ENCODE measurements at places on chromosomes 2 and 18. TPM values are rescaled to one million over a fixed set of nuclear protein-coding genes. Genes with fewer than 3 reads are reported as not detected.

GRCh38 chr2:237184192-237184918, 98.7 kb downstream of the COPS8 start:
- no peak overlapping the region for H3K27ac ChIP-seq
- H3K4me1 ChIP-seq, result no peaks in the 10 kb centered on the region
- no peak overlapping the region for H3K4me3 ChIP-seq

The OTOF gene
- 11.7 TPM for total RNA-seq

DNA sequence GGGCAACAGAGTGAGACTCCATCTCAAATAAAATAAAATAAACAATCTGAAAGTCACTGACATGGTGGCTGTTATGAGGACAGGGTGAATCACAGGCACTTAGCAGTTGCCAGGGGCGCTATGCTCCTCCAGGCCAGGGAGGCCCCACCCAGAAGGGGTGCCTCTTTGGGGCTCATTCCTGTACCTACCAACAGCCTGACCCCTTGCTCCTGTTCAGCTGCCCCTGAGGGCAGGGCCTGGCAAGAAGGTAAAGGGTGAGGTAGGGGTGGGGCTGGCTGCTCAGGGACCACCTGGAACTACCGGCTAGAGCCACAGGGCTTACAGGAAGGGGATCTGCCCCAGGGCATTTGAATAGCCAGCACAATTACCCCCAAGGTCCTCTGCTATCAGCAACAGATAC, 60.3 kb downstream of the INPP5D start:
- peak overlapping the region; percentile 31 for H3K27ac ChIP-seq
- peaks cover 36% of the 10 kb centered on the region for H3K4me1 ChIP-seq
- H3K4me3 ChIP-seq, result no peak overlapping the region
- no peaks in the 10 kb centered on the region for H3K27me3 ChIP-seq
- DNase-seq, result no peak

DNA sequence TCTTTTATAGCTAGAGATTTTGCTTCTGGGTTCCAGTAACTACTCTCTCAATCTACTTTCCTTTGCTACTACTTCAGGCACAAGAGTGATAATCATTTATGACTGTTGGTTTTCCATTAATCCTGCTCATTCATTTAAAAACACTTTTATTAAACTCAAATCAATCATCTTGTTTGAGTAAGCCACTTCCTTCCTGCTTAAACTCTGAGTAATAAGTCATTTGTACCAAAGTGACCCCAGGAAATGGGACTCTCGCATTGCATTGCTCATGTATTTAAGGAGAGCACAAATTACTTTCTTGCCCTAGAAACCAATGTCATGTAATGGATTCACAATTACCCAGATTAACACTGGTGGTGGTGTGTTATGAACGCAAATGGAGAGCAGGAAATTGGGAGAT, 270.7 kb upstream of the HNMT start:
- H3K4me3 ChIP-seq, result no peak overlapping the region
- no peaks in the 10 kb centered on the region for H3K36me3 ChIP-seq
- H3K27ac ChIP-seq, result no peak overlapping the region
- no peak for DNase-seq
- no peaks in the 10 kb centered on the region for H3K27me3 ChIP-seq

The MROH2A gene
- total RNA-seq, result not detected

The EPHA4 gene
- 28.2 TPM for total RNA-seq

The CYP1B1 gene
- total RNA-seq, result 13.8 TPM

- no peak overlapping the region for H3K27ac ChIP-seq
- peaks cover 48% of the 10 kb centered on the region for H3K27me3 ChIP-seq
- peaks cover 11% of the 10 kb centered on the region for H3K4me1 ChIP-seq
- DNase-seq, result no peak
- no peaks in the 10 kb centered on the region for H3K36me3 ChIP-seq
- H3K4me3 ChIP-seq, result no peak overlapping the region
Observed at GRCh38 chr2:121309801-121310200, 24.8 kb upstream of the TFCP2L1 start.

DNA sequence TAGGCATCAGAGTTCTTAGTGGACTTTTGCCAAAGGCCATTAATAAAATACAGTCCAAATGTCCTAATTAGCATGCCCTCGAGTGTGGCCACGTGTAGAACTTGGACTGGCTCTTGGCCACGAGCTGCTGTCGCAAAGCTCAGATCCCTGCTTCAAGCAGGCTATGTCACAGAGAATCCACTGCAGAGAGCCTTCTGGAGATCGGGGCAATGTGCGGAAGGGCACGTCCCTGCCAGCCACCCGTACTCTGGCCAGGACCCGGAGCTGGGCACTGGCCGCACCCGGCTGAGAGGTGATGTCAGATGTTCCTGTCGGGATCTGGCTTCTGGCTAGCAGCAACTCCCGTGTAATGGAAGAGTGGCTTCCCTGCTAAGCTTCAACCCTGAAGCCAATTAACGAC, 432.7 kb upstream of the ID2 start:
- H3K36me3 ChIP-seq, result peaks cover 12% of the 10 kb centered on the region
- H3K4me3 ChIP-seq, result no peak overlapping the region
- H3K27me3 ChIP-seq, result peaks cover 2% of the 10 kb centered on the region
- H3K4me1 ChIP-seq, result peaks cover 6% of the 10 kb centered on the region
- no peak for DNase-seq
- no peak overlapping the region for H3K27ac ChIP-seq

- H3K27me3 ChIP-seq, result no peaks in the 10 kb centered on the region
- H3K4me1 ChIP-seq, result no peaks in the 10 kb centered on the region
- no peak overlapping the region for H3K27ac ChIP-seq
- no peak overlapping the region for H3K4me3 ChIP-seq
Observed at GRCh38 chr2:129193961-129194360, 785.5 kb upstream of the RAB6C start.

GRCh38 chr18:13638719-13639595, 87.4 kb downstream of the FAM210A start:
- H3K36me3 ChIP-seq, result peaks cover 2% of the 10 kb centered on the region
- H3K27me3 ChIP-seq, result no peaks in the 10 kb centered on the region
- no peak overlapping the region for H3K27ac ChIP-seq
- DNase-seq, result no peak

DNA sequence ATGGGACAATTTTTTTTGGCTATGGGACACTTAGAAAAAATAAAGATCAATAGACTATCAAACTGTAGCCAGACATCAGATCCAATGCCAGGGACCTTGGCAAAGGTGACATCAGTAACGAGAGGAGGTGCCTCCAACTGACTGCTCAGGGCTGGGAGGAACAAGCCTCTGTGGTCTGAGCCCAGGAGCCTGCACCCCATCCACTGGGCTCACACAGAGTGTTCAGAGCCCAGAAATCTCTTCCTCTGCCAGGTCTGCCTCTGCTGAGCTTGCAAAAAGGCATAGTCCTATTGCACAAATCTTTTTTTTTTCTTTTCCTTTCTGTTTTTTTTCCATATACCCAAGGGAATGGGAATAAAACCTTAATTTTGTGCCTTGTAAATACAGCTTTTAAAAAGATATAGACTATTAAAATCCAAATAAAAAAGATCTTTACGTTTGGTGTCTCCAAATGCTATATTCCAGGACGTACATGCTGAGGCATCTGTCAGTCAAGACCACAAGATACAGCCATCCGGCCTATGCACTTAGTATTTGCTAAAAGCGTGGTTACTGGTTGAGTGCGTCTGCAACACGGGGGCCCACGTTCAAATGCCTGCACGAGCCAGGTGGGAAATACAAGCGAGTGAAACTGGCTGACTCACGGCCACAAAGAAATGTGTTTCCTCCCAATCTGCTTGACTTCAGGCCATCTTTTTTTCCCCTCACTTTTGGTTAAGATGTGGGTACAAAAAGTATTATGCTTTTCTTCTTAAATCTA, 7.8 kb upstream of the ARHGAP25 start:
- peak overlapping the region; percentile 87 for H3K27ac ChIP-seq
- H3K4me3 ChIP-seq, result peak overlapping the region; percentile 55
- no peaks in the 10 kb centered on the region for H3K27me3 ChIP-seq
- H3K36me3 ChIP-seq, result peaks cover 17% of the 10 kb centered on the region

GRCh38 chr2:200791905-200792304, 19.8 kb upstream of the BZW1 start:
- DNase-seq, result no peak
- H3K27me3 ChIP-seq, result peaks cover 14% of the 10 kb centered on the region
- H3K27ac ChIP-seq, result no peak overlapping the region
- no peaks in the 10 kb centered on the region for H3K36me3 ChIP-seq

GRCh38 chr18:10085416-10085815, 171.6 kb downstream of the VAPA start:
- no peak overlapping the region for H3K27ac ChIP-seq
- peaks cover 13% of the 10 kb centered on the region for H3K4me1 ChIP-seq
- no peaks in the 10 kb centered on the region for H3K27me3 ChIP-seq
- no peaks in the 10 kb centered on the region for H3K36me3 ChIP-seq
- no peak for DNase-seq

GRCh38 chr2:144521686-144522085, 1.8 kb upstream of the ZEB2 start:
- peaks cover 54% of the 10 kb centered on the region for H3K27me3 ChIP-seq
- H3K36me3 ChIP-seq, result peaks cover 2% of the 10 kb centered on the region
- H3K27ac ChIP-seq, result no peak overlapping the region
- H3K4me3 ChIP-seq, result no peak overlapping the region
- peaks cover 25% of the 10 kb centered on the region for H3K4me1 ChIP-seq
- no peak for DNase-seq

DNA sequence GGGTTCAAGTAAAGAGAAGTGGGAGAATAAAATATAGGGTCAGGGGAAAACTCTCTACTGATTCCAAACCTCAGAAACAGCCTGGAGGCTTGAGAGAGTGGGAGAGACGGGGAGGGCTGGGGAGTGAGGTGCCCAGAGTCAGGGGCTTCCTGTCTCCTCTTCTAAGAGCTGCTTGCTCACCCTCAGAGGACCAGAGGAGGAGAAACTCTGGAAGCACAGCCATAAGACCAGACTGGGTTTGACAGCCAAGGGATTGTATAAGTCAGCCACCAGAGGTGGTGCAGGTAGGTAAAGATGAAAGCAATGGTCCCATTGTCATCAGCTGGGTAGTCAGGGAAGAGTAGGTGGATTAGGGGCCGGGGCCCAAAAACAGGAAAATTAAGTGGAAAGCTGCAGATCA, 259.4 kb downstream of the TNS1 start:
- no peak for DNase-seq
- no peak overlapping the region for H3K27ac ChIP-seq
- H3K27me3 ChIP-seq, result peaks cover 4% of the 10 kb centered on the region
- H3K36me3 ChIP-seq, result no peaks in the 10 kb centered on the region

DNA sequence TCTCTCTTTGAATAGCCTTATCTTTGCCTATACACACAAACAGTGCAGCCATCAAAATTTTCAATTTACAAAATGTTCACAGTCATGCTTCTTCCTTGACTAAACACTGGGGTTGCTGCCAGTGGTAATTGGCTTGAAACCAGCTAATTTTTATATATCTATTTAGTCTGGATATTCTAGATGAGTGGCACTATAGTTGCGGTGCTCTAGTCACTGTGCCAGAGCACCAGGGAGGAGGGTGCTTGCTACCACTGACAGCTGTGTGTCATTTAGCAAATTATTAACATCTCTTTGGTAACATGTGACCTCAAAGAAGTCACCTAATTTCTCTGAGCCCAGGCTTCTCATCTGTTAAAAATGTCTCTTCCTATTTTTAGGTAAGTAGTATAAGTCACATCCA, 130.4 kb downstream of the MEIS1 start:
- H3K27ac ChIP-seq, result no peak overlapping the region
- no peak overlapping the region for H3K4me3 ChIP-seq
- peaks cover 3% of the 10 kb centered on the region for H3K27me3 ChIP-seq
- no peaks in the 10 kb centered on the region for H3K4me1 ChIP-seq
- no peak for DNase-seq
- no peaks in the 10 kb centered on the region for H3K36me3 ChIP-seq

GRCh38 chr18:51107082-51107481, 77.1 kb downstream of the SMAD4 start:
- no peak for DNase-seq
- no peaks in the 10 kb centered on the region for H3K27me3 ChIP-seq
- H3K4me3 ChIP-seq, result no peak overlapping the region
- peaks cover 16% of the 10 kb centered on the region for H3K4me1 ChIP-seq
- no peaks in the 10 kb centered on the region for H3K36me3 ChIP-seq

GRCh38 chr2:21890716-21891115, 766.9 kb downstream of the TDRD15 start:
- no peak overlapping the region for H3K4me3 ChIP-seq
- DNase-seq, result no peak
- no peaks in the 10 kb centered on the region for H3K36me3 ChIP-seq
- H3K27me3 ChIP-seq, result no peaks in the 10 kb centered on the region
- no peaks in the 10 kb centered on the region for H3K4me1 ChIP-seq

- H3K27ac ChIP-seq, result no peak within 1 kb of the TSS
- H3K4me3 ChIP-seq, result peak within 1 kb of the TSS; percentile 59
- no peaks in the 10 kb centered on the region for H3K36me3 ChIP-seq
- DNase-seq, result no peak
- peaks cover 65% of the 10 kb centered on the region for H3K27me3 ChIP-seq
Observed at GRCh38 chr2:120346026-120346666, at the start of gene INHBB. Gene INHBB (plus strand): TSS chr2:120346136. CDS start chr2:120346189, 53 bp downstream.

DNA sequence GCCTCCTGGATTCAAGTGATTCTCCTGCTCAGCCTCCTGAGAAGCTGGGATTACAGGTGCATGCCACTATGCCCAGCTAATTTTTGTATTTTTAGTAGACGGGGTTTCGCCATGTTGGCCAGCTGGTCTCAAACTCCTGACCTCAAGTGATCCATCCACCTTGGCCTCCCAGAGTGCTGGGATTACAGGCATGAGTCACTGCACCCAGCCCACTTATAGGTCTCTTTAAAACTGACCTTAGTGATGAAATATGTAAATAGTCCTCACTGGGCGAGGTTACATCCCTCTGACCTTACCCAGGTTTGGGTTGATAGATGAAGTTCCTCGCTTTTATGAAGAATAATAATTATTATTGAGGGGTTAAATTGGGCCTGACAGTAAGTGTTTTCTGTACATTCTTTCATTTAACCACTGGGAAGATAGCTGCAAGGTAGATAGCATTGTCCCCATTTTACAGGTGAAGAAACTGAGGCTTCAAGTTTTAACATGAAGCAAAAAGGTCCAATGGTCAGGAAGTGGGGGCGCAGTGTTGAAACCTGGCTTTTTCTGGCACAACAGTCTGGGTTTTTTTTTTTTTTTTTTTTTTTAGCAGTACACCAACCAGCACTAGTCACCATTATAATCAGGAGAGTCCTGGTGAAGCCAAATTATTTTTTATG, 174.8 kb upstream of the EPAS1 start:
- H3K36me3 ChIP-seq, result no peaks in the 10 kb centered on the region
- no peak overlapping the region for H3K27ac ChIP-seq
- DNase-seq, result no peak
- no peak overlapping the region for H3K4me3 ChIP-seq
- H3K4me1 ChIP-seq, result peaks cover 2% of the 10 kb centered on the region

The MTX2 gene
- total RNA-seq, result 13.2 TPM

The TMEFF2 gene
- total RNA-seq, result not detected

GRCh38 chr2:192669505-192670091, 474.9 kb upstream of the TMEFF2 start:
- DNase-seq, result no peak
- H3K4me1 ChIP-seq, result no peaks in the 10 kb centered on the region
- H3K36me3 ChIP-seq, result no peaks in the 10 kb centered on the region
- H3K4me3 ChIP-seq, result no peak overlapping the region
- no peaks in the 10 kb centered on the region for H3K27me3 ChIP-seq

- H3K4me3 ChIP-seq, result no peak overlapping the region
- no peaks in the 10 kb centered on the region for H3K36me3 ChIP-seq
- H3K4me1 ChIP-seq, result peaks cover 4% of the 10 kb centered on the region
- DNase-seq, result no peak
- no peak overlapping the region for H3K27ac ChIP-seq
Observed at GRCh38 chr2:47083005-47083404, 72.1 kb downstream of the STPG4 start.

The NMS gene
- total RNA-seq, result not detected

Data from activated CD4-positive, alpha-beta T cell treated with anti-CD3 and anti-CD28 coated beads, Interleukin-2, amount 10 ng/mL, durations not matched to agents 7 days and 5 days (primary cell).